ENCODE measurements at places on chromosomes 16 and 17.

DNA sequence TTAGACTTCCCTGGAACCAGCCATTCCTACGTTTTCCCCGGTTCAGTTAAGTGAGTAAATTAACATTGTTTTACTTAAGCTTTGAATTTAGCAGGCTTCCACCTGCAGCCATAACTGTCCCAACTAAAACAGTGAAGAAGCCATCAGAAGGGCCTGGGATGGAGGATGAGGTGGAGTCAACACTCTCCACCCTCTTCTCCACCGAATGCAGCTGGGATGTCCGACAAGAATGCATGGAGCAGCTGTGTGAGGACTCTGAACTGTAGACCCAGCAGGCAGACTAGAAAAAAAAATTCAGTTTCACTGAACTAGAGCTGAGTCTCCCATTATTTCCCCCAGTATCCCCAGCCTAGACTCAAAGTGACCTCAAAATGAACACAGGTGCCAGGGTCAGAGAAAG lies 114.8 kb downstream of the C16orf95 start:
- DNase-seq = no peak

DNA sequence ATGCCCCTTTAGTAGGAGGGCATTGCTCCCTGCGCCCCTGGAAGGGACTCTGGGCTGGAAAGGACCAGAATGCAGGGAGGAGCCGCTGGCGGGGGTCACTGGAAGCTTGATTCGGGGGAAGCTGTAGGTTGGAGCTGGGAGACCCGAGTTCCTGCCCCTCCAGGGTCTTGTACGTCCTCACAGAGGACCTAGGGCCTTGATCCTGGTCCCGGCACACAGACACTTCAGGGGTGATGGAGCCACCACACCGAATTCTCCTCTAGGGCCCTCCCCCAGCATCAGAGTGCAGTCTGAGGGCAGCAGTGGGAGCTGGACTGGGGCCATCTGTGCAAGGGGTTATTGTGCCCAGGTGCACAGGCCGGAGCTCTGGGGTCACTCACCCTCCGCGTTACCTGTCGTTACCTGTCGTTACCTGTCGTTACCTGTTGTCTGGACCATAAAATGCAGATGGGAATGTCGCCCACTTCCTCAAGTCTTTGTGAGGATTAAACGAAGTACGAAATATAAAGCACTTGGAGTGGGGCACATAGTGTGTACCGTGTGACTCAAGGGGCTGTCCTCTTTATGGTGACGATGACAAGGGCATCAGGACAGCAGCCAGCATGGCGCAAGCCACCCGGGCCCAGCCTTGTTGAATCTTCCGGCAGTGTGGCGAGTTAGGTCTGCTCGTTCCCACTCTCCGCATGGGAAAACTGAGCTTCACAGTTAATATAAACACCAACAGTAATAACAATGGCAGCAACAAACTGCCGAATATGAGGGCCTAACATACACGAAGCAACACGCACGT lies 48.6 kb downstream of the CMIP start:
- DNase-seq = no peak

- no peak for DNase-seq
Observed at GRCh38 chr16:29029168-29029994, 44.5 kb downstream of the LAT start.

DNA sequence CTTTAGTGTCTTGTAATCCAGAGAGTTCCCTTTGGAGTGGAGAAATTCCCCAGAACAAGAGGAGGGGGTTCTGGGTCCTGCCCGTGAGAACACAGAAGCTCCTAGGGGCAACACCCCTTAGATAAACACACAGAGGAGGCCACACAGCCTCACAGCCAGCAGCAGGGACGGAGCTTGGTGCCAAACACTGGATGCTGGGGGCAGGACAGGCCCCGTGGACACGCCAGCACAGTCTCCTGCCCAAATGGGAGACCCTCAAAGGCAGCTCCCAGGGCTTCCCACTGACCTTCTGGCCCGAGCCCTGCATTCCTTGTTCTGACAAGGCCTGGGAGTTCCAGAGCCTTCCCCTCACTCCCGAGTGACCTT lies 31.8 kb upstream of the JPH3 start:
- no peak for DNase-seq

DNA sequence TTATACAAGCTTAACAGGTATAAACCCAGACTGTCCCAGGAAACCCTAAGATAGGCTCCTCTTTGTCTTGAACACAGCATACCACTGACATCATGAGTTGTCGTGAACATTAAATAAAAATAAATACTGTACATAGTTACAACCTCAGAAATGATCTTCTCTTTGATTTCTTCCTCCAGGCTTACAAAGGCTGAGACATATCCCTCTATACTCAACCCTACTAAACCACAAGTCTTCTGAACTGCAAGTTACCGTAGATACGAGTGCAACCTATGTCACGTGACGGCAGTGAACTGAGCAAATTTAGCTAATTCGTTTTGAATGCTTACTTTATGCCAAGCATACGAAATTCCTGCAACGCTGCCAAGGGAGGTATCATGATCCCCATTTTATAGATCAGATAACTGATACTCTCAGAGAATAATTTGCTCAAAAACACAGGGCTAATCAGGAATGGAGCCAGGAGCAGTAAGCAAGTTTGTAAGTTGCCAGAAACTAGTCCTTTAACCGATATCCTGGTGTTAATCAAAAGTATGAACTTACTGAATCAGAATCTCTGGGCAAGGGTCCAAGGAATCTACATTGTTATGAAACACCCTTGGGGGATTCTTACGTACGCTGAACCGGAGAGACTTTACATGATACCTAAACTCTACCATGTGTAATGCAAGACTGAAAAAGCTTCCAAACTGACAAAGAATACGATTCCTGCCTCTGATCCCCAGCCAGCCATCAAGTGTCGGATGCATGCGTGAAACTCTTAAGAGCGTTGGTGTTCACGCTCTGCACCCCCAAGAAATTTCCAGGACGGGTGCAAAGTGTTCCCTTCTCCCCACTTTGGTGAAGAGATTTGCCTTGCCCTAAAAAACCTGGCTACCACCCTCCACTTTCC lies 106.2 kb downstream of the XYLT1 start:
- peak; percentile 17 for DNase-seq

- DNase-seq = no peak
Observed at GRCh38 chr17:80292521-80292971, 31.9 kb downstream of the RNF213 start.

- DNase-seq = peak; percentile 53
Observed at GRCh38 chr17:62652251-62653001, 25.0 kb downstream of the MRC2 start.

GRCh38 chr17:49914664-49915063 lies 54.3 kb upstream of the DLX4 start:
- DNase-seq = no peak

DNA sequence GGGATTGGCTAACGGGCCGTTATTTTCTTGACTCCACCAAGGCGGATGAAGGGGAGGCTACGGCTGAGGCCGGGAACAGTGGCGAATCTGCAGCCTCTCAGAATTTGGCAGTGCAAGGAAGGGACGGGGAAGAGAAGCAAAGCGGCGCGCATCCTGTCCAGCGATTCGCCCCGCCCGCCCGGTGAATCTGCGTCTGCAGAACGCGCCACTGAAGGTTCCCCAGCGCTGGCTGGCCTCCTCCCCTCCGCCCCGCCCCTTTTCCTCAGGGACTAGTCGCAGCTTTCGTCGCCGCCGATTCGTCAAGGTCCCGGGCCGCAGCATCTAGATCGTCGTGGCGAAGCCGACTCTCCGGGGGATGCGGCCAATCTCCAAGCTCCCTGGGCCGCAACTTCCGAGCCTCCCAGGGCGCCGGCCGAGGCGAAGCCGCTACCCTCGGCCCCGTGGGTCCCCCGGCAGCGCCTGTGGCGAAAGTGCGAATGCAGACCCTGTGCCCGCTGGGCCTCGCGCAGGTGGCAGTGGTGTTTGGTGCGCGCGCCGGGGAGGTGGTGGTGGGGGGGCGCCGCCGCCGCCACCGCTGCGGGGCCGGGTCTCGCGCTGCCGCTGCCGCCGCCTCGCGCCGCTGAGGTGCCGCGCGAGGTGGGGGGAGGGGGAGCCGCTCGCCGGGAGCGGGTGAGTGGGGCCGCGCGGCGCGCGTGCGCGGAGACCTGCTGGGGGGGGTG lies at the start of gene SETD1A:
Gene SETD1A, plus strand, starts transcription at position 299 of the 719 bp plus-strand sequence. CDS start 978 bp downstream, outside the sequence.
- peak; percentile 86 for DNase-seq

- peak; percentile 88 for DNase-seq
Observed at GRCh38 chr16:53865494-53865863, 161.5 kb downstream of the FTO start.

DNA sequence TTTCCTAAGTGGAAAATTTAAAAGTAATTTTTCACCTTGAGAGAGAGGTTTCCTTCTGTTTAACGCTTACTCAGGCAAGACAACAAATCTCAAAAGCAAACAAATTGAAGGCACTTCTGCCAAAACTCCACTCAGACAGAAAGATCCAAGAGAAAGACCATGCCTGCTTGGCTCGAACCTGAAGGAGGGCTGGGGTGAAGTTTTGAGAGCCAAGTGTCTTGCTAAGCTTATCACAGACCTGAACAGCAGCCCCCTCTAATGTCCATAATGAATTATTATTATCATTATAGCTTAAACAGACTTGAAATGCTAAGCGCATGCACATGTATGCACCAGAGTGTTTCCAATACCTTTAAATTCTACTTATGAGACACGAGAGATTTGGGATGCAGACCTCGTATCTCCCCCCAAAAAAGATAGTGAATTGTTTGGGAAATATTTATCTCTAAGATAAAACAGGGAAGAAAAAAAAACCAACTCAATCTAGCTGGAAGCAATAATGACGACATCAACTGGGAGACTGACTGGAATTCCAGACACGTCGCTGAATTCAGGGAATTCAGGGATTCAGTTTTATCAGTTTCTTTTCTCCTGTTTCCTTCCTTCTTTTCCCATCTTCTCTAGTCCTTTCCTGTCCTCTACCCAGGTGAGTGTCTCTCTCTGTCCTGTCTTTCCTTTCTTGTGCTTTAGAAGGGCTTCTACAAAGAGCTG lies 473.2 kb downstream of the RBFOX1 start:
- DNase-seq = no peak

GRCh38 chr17:45573924-45574770 lies 83.6 kb upstream of the PLEKHM1 start:
- DNase-seq = no peak

GRCh38 chr16:58551496-58551895 lies 36.2 kb downstream of the SETD6 start:
- DNase-seq = no peak

Measured in GF-D8 (cell line).